ENCODE measurements at places on chromosomes 2 and 18. TPM values are rescaled to one million over a fixed set of nuclear protein-coding genes. Genes with fewer than 3 reads are reported as not detected.

Gene LOXL3
- total RNA-seq: 1.6 TPM

Gene PDE11A
- total RNA-seq: not detected

Gene ZNF396
- total RNA-seq: 0.99 TPM

Gene CNGA3
- not detected for total RNA-seq

Gene ZEB2
- total RNA-seq: 35.0 TPM

Gene APLF
- total RNA-seq: 2.8 TPM

Gene VWA3B
- total RNA-seq: not detected

Gene GAL3ST2
- 0.21 TPM for total RNA-seq

Gene INPP5D
- 46.5 TPM for total RNA-seq

Gene NPAS2
- total RNA-seq: 2.6 TPM

Gene NEDD4L
- 4.2 TPM for total RNA-seq

Gene EHD3
- 1.9 TPM for total RNA-seq

Gene NAT8
- not detected for total RNA-seq

Gene GALNT3
- total RNA-seq: 3.0 TPM

Gene CTNNA2
- total RNA-seq: not detected

Gene COL4A3
- total RNA-seq: not detected

Gene LANCL1
- total RNA-seq: 35.6 TPM

Gene CCDC74A
- 5.2 TPM for total RNA-seq

Gene MEX3C
- total RNA-seq: 69.9 TPM

Gene LRRC30
- not detected for total RNA-seq

Gene PKDCC
- total RNA-seq: 0.13 TPM

Gene CFAP65
- not detected for total RNA-seq

Gene ACTG2
- total RNA-seq: 0.13 TPM

Gene GAREM1
- 0.04 TPM for total RNA-seq

Gene CD8B
- 251 TPM for total RNA-seq

Gene TMEM163
- 0.08 TPM for total RNA-seq

Gene LIPG
- total RNA-seq: 0.13 TPM

Gene IL36RN
- total RNA-seq: not detected

Measured in activated CD8-positive, alpha-beta memory T cell treated with anti-CD3 and anti-CD28 coated beads for 36 hours (primary cell).